ENCODE measurements at places on chromosomes 16 and 17. TPM values are rescaled to one million over a fixed set of nuclear protein-coding genes. Genes with fewer than 3 reads are reported as not detected.

- peak; percentile 4 for DNase-seq
Observed at GRCh38 chr16:62989480-62989879, 953.2 kb upstream of the CDH8 start.

Gene TAF1C
- 55.3 TPM for polyA plus RNA-seq

GRCh38 chr17:58269557-58270291 is 11.0 kb downstream of the MPO start:
- DNase-seq, result no peak

DNA sequence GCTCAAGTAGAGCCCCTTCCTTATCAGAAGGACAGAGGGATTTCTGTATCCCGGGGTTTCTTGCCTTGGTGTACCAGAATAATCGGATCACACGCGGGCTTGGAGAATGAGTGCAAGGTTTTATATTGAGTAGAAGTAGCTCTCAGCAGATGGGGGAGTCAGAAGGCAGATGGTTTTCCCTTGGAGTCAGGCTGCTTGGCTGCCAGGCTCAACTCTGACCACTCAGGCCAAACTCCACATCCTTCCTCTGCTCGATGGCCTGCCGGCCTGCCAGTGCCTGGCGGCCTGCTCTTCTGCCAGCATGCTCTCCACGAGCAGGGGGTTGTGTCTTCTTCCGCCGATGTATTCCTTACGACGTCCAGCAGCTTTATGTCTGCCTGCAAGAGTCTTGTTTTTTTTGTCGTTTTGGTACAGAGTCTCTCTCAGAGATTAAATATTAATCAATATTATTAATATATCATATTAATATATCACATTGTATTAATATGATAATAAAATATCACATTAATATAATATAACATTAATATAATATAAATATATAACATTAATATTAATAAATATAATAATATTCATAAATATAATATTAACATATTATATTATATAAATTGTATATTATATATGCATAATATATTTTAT is 229.2 kb upstream of the WSCD1 start:
- DNase-seq, result no peak

- DNase-seq, result no peak
Observed at GRCh38 chr17:11928436-11928835, 68.8 kb downstream of the ZNF18 start.

Gene KRTAP3-1
- polyA plus RNA-seq, result not detected

GRCh38 chr17:62929320-62929719 is 36.7 kb upstream of the TANC2 start:
- no peak for DNase-seq

Gene OR1F1
- 2.4 TPM for polyA plus RNA-seq

GRCh38 chr16:53780051-53780450 is 76.1 kb downstream of the FTO start:
- no peak for DNase-seq

GRCh38 chr17:65438708-65439294 is 122.6 kb downstream of the AXIN2 start:
- DNase-seq, result peak; percentile 91

Gene RSL1D1
- polyA plus RNA-seq, result 102 TPM

GRCh38 chr17:15124746-15125145 is 140.4 kb downstream of the PMP22 start:
- DNase-seq, result no peak

GRCh38 chr17:57675427-57676387 is 69.4 kb downstream of the CCDC182 start:
- DNase-seq, result no peak

Gene AOC3
- polyA plus RNA-seq, result 2.9 TPM

DNA sequence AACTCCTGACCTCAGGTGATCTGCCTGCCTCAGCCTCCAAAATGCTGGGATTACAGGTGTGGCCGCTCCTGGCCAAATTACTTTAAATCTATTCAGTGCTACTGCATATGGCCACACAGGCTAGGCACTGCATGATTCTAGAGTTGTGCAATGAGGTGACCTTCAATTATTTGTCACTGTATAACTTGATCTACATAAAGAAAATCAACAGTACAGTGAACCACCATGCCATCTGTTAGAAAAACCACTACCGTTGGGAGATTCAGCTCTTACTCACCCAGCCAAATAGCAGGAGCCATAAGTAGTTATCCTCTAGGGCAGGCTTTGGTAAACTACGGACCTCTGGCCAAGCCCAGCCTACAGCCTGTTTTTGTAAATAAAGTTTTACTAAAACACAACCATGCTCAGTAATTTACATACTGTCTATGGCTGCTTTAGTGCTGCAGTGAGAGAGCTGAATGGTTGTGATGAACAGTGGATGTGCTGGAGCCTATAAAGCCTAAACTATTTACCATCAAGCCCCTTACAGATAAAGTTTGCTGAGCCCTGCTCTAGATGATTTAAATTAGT is 40.7 kb upstream of the TANC2 start:
- no peak for DNase-seq

- DNase-seq, result no peak
Observed at GRCh38 chr17:57006040-57006439, 28.1 kb downstream of the SCPEP1 start.

DNA sequence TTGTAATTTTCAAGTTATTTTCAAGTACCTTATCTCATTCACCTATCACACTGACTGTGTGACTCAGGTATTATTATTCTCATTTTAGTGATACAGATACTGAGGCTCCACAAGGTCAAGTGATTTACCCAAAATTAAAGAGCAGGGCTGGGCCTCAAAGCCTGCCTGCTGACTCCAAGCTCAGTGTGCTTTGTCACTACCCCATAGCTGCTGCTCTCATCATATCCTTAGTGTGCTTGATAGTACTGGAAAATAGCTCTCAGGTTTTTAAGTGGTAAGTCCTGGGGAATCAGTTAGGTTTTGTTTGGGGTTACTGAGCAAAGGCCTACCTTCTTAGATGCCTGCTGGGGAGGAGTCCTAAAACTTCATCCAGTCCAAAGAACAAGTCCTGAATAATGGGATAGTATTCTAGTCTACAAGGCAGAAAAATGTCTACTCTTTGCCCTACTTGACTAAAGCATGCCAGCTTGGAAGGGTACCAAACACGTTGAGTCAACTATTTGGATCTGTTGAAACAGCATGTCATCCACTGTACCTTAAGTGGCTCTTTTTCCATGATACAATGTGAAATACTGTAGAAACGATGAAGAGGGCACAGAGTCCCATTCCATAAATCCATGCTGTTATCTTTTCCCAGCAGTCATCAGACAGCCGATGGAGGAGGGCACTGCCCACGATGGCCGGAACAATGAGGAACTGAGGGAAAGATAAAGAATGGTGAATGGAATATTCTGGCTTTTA is 10.7 kb downstream of the MMD start:
- no peak for DNase-seq

DNA sequence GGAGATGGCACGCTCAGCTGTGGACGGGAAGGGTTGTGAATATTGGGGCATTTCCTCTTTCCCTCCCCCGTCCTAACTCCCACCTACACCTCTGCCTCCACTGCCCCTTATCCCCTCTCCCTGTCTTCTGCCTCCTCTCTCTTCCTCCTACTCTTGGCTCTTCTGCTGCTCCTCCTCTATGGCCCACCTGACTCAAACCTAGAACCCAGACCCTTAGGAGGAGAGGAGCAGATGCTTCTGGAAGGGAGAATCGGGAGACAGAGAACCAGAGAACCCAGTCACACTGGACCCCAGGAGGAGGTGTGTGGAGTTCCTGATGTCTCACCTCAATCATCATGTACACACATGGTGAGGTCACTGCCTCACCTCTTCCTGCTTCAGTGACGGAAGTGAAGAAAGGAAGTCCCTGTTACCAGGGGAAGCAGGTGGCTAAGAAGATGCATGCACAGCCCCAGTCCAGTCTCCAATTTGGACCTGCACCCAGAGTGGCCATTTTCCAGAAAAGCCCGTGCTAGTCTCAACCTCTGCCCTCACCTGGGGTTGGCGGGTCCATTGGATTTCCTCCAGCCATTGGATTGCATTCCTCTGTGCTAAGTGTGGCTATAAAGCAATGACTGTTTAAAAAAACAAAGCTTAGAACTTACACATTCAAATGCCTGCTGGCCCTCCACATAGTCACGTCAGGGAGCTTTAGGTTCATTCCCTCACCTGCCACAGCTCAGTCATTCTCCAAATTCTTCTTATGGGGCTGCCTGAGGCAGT is 4.0 kb downstream of the RNF222 start:
- no peak for DNase-seq

Gene FASN
- polyA plus RNA-seq, result 184 TPM

Gene HSD17B2
- polyA plus RNA-seq, result 0.48 TPM

Gene IGSF6
- polyA plus RNA-seq, result 7.6 TPM

GRCh38 chr17:19331543-19332245 is 30.8 kb downstream of the B9D1 start:
- DNase-seq, result no peak

Gene CBX2
- polyA plus RNA-seq, result 10.4 TPM

GRCh38 chr17:15942207-15942833 is 2.6 kb upstream of the ADORA2B start:
- no peak for DNase-seq

GRCh38 chr17:77836557-77837041 is 121.9 kb upstream of the TNRC6C start:
- DNase-seq, result no peak

Gene INCA1
- polyA plus RNA-seq, result 7.9 TPM

Gene KSR1
- 64.2 TPM for polyA plus RNA-seq

Gene USP7
- polyA plus RNA-seq, result 103 TPM

Gene ARL5C
- polyA plus RNA-seq, result 0.71 TPM

DNA sequence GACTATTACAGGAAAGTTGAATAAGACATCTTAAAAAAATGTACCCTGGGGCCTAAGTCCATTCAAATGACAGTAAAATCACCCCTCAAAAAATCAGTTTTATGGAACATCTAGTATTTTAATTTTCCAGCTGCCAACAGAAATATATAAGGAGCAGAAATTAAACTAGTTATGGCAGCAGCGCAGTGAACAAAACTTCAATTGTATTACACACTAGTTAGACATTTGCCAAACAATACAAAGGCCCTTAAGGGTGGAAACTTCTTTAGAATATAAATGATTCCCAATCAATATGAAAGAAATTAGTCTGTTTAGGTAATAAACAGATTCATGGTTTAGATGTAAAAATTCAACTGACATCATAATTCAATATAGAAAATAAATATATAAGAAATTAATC is 18.1 kb upstream of the RFFL start:
- no peak for DNase-seq

GRCh38 chr16:46908540-46909372 is 24.6 kb downstream of the GPT2 start:
- DNase-seq, result peak; percentile 77

DNA sequence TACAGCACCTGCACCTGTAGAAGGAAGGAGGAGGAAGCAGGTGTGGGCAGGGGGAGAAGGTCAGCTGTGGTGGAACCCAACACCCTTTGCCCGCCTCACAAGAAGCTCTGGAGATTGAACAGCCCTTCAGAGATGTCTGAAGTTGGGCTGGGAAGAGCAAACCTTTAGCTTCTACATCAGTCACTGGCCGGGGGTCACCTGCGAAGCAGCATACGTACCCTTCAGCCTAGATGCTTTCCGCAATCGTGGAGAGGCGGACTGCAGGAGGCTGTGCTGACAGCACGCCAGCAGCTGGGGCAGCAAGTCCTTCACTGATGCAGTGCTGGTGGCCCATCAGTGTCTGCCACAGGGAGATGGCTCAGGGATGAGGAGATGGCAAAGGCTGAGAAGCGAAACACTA is 5.2 kb upstream of the HS3ST3B1 start:
- DNase-seq, result no peak

Gene CCDC43
- 32.1 TPM for polyA plus RNA-seq

DNA sequence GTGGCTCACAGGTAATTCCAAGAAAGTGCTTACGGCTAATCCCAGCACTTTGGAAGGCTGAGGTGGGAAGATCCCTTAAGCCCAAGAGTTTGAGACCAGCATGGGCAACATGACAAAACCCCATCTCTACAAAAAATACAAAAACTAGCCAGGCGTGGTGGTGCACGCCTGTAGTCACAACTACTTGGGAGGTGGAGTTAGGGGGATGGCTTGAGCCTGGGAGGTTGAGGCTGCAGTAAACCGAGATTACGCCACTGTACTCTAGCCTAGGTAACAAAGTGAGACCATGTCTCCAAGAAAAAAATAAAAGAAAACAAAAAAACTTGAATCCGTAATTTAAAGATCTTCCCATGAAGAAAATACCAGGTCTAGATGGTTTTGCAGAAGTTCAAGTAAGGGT is 5.0 kb downstream of the ICAM2 start:
- DNase-seq, result no peak

DNA sequence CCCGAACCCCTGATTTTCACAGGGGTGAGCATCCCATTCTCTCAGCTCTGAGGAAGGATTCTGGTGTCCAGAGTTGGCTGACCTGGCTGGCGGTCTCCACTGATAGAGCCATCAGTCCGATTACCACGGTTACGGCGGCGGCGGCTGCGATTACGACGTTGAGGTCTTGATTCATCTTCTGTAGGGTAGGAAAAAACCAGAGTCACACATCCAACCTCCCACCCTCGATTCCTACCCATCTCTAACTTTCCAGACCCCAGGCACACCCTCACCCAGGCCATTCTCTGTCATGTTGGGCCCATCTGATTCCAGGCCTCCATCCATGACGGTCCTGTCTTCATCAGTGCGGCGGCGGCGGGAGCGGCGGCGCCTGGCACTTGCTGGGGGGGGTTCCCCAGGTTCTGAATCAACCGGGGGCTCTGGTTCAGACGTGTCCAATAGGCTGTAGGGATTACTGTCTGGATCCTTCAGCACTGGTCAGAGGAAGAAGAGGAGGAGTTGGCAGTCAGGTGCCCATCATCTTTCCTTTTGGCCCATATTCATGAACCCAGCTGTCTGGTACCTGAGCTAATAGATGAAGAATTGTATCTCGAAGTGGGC is 2.6 kb upstream of the SOX15 start:
- DNase-seq, result no peak

Gene MED13
- polyA plus RNA-seq, result 39.2 TPM

GRCh38 chr17:60601447-60602384 is 1.7 kb downstream of the PPM1D start:
- peak; percentile 94 for DNase-seq

Gene NAGPA
- 10.5 TPM for polyA plus RNA-seq

- peak; percentile 67 for DNase-seq
Observed at GRCh38 chr16:15874745-15875314, 13.6 kb downstream of the CEP20 start.

DNA sequence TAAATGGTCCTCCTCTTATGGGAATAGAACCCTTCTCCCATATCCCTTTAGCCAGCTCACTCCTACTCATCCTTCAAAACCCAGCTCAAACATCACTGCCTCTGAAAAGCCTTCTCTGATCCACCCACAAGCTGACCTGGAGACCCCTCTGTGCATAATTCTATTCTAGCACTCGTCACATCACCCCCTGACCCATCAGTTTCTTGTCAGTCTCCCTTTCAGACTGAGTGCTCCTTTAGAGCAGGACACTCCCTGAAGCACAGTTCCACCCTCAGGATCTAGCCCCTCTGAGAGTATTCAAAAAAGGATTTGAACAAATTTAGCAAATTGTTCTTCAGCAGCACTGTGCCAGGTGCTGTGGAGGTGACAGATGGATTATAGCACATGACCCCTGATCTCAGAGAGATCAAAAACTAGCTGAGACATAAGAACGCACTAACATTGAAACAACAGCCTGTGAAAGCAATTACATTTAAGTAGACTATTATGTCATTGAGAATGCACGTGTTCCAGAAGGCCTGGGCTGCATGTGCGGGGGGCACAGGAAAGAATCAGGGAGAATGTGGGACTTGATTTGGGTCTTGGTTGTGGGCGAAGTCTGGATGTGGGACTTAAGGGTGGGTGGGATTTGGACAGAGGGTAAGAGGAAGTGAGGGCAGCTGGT is 43.5 kb downstream of the MRPS23 start:
- DNase-seq, result no peak

Gene ANKRD11
- 93.6 TPM for polyA plus RNA-seq

Gene FBXO39
- polyA plus RNA-seq, result not detected

Gene GNG13
- polyA plus RNA-seq, result 1.4 TPM
